T-helper 2 cell treated with Interferon-gamma antibody and Interleukin-4, amounts not matched to agents 5 μg/mL and 100 μg/mL, for 36 hours (primary cell): ENCODE measurements at places on chromosomes 13 and 19.

DNA sequence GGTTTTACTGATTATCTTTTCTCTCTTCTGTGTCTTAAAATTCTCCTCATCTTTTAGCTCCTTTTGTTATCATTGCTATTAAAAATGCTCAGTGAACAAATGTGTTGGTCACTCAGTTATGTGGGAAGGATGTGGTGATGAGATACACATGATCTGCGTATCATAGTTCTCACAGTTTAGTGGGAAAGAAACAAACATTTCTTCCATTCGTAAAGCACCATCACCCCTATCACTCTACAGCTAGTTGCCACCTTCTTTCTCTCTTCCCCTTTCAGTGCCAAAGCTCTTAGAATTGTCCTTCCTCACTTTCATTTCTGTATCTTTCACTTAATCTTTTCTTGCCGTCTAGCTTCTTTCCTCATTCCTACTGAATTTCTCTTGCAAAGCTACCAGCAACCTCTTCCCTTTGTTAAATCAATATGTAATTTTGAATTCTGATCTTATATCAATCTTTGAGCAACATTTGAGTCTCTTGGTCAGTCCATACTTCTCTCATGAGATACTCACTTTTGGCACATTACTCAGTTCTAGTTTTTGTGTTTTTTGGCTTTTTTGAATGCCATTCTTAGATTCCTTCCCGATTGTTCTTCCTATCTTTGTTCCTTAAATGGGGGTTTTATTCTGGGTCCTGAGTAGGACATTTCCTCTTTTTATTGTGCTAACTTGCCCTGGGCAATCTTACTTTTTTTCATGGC, 122.3 kb downstream of the PCCA start:
- DNase-seq = no peak

DNA sequence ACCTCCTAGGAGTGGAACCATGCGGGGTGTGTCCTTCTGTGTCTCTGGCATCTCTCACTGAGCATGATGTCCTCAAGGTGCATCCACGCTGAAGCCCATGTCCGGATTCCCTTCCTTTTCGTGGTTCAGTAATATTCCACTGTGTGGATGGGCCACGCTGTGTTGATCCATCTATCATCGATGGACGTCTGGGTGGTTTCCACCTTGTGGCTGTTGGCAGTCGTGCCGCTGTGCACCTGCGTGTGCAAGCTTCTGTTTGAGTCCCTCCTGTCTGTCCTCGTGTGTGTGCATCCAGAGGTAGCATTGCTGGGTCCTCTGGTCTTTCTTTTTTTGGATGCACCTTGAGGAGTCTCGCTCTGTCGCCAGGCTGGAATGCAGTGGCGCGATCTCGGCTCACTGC, 11.2 kb upstream of the GNA15 start:
- DNase-seq = no peak

DNA sequence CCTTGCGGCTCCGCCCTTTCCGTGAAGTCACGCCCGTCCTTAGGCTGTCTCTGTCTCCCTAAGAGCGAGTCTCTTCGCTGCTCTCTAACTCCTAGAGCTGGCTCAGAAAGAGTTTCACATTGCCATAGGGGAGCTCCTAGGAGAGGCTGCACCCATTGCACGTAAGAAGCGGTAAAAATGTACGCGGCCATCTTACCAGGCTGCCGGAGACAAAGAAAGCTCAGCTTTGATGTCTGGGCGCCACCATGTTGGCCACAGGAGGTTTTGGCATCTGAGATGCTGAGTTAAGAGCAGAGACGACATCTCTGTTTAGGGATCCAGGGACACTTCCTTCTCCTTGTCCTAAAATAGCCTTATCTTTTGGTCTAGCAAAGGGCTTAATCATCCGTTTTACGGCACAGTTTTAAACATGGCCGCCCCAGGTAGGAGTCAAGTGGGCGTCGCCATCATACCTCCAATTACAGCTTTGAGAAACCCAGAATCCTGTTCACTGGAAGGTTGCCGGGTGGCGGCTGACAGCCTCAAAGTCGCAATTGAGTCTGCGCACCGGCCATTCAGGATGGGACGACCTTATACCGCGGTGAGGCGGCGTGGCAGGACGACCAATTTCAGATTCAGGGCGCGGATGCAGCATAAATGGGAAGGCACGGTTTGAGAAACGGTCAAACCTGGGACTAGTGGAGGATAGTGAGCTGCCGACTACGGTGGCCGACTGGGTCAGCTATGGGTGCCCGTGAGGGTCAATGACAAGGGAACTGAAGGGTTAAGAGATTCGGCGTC, at the start of gene ZNF793:
TSS of gene ZNF793 (plus strand) at position 553 of the 780 bp plus-strand sequence. CDS start 16,501 bp downstream, outside the sequence.
- DNase-seq = peak; percentile 30

GRCh38 chr13:77832339-77833100, 86.1 kb downstream of the EDNRB start:
- DNase-seq = no peak

DNA sequence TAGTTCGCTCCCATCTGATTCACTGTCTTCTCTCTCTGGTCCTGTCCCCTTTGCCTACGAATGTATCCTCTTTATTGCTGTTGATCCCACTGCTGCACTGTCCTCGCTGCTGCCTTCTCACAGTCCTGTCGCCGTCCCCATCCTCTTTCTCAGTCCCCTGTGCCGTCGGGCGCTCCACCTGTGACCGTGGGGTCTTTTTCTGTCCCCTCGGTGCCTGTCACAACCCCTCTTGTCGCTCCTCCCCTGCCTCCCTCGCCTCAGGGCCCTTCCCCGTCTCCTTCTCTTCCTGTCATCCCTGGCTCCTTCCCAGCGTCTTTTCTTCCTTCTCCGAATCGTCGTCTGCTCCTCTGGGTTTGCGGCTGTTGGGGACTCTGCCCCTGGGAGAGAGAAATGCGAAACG, 32.3 kb downstream of the SYT3 start:
- DNase-seq = no peak

- DNase-seq = no peak
Observed at GRCh38 chr13:102598061-102598460, 1.3 kb downstream of the TPP2 start.

DNA sequence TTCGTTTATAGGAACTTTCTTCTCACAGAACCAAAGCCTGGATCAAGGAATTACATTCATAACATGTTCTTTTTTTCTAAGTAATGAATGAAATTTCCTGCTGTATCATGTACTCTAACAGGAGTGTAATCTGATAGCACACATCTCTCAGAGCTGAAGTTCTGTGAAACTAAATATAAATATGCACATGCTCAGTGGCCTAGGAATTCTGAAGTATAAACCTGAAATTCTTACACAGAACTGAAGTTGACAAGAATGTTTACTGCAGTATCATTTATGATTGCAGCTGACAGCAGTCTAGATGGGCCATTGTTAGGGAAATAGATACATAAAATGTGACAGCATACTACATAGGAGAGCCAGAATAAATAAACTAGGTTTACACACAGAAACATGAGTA, 54.5 kb downstream of the USP12 start:
- no peak for DNase-seq

- DNase-seq = no peak
Observed at GRCh38 chr19:38155453-38155852, 68.6 kb downstream of the DPF1 start.

DNA sequence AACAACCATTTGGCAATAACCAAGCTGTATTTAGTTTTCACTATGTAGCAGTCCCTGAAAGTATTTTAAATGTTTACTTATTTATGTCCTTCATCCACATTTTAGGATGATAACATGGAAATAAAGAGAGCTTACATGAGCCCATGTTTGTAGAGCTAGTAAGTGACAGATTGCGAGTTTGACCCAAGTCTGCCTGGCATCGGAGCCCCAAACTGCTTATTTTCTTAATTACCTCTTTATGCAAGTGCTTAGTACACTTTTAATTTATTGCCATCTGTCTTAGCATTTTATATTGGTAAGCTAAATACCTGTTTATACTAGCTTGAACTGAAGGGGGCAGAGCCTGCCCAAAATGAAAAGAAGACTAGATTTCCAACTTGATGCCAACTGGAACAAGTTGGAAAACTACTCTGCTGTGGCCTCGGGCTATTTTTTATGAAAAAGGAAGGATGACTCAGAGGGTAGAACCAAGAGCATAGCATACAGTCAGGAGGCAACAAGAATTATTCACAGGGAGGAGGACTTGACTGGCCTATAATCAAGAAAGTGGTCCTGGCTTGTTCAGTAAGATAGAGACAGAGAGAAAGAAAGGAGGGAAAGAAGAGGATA, 150.2 kb downstream of the NDFIP2 start:
- no peak for DNase-seq

DNA sequence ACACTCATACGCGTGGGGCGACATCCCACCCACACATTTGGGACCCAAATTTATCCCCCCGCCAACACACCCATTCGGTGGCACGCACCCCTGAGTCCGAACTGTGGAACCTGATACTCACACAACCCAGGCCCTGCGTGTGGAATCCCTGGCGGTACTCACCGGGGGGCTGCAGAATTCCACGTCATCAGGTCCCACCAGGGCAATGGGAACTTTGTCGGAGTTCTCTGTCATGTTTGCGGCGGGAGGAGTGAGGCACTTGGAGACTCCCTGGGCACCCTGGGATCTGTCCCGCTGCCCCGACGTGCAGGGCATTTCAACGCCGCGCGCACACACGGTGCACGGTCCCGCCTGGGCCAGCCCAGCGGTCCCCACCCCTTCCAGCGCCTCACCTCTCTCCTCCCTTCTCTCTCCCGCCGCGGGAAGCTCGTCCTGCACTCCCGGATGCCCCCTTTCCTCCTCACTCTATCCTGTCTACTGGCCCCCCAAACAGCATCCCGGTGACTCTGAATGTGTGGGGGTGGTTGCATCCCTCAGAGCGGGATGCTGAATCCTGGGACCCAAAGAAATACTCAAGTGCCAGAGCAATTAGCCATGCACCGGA, at the start of gene CNMD:
TSS of gene CNMD (minus strand) at position 353 of the 604 bp plus-strand sequence. CDS start at position 234, 119 bp downstream.
- DNase-seq = no peak

- DNase-seq = no peak
Observed at GRCh38 chr19:9362905-9363304, at the start of gene ZNF177. Gene ZNF177 (plus strand): TSS chr19:9363013. CDS start chr19:9378312, 15,299 bp downstream.

- no peak for DNase-seq
Observed at GRCh38 chr13:113299951-113300350, 2.9 kb downstream of the LAMP1 start.

GRCh38 chr19:16235811-16236652, 38.3 kb downstream of the AP1M1 start:
- no peak for DNase-seq

DNA sequence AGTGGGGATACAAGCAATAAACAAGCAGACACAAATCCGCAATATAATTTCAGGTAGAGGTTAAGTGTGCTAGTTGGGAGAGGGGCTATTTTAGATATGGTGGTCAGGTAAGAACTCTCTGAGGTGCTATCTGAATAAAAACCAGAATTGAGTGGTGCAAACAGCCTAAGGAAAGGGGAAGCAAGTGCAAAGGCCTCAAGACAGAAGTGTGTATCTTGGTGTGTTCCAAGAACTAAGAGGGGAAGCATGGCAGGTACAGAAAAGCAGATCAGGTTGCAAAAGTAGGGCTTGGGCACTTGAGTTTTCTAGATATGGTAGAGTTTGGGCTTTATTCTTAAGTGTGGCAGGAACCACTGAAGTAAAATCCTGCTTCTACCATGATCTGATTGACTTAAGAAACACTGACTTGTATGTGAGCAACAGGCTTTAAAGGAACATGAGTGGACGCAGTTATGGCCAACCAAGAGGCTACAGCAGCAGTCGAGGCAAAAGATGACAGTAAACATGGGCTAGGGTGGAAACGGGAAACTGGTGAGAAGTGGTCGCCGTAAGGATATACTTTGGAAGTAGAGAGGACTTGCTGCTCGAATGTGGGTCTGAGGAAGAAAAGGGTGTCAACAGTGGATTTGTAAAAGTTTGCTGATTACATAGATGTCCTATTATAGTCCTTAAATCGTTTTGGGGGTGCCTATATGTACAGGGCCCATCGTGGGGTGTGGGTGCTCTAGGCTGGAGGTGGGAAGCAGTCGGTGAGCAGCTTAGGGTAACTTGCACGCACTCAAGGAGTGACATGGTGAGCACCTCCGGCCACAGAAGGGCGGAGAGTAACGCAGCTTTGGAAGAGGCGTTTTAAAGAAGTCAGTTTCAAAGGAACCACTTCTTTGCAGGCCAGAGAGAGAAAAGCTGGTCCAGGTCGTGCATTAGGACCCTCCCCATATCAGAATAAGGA, 677 bp downstream of the TGDS start:
- peak; percentile 41 for DNase-seq

DNA sequence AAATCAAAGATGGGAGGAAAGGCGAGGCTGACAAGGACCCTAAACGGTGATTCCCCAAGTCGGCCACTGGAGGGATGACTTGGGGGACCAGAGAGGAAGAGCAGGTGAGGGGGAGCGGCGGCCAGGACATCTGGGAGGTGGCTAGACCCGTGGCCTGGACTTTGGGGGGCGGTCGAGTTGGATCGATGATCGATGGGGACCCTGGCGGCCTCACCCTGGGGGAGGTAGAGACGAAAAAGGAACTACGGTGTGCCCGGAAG, 7.7 kb upstream of the CIRBP start:
- DNase-seq = no peak

DNA sequence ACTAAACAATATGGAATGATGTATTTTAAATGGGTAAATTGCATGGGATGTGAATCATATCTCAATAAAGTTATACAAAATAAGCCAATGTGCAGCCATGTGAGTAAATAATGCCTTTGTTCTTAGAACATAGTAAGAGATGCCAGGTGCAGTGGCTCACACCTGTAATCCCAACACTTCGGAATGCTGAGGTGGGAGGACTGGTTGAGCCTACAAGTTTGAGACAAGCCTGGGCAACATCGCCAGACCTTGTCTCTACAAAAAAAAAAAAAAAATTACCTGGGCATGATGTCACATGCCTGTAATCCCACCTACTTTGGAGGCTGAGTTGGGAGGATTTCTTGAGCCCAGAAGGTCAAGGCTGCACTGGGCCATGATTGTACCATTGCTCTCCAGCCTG, 230.7 kb downstream of the RFC3 start:
- DNase-seq = no peak

DNA sequence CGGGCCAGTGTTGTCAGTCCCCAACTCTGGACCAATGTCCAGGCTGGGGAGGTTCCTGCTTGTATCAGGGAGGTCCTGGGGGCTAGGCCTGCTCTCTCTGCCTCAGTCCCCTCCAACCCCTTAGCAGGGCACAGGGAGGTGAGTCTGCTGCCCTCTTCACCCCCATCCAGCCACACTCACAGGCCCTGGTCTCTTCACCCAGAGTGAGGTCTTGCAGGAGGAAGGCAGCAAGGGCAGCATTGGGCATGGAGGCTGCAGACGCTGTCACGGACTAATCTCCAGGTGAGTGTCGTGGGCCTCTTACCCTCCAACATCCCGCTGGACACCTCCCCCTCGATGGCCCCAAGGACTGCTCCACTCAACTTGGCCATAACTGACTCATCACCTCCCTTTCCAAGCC, 11.9 kb upstream of the SIGLEC11 start:
- no peak for DNase-seq
